ENCODE measurements at places on chromosomes 2 and 18.
A peak's percentile ranks its signal among the peaks of the same experiment; 100 is the strongest.

DNA sequence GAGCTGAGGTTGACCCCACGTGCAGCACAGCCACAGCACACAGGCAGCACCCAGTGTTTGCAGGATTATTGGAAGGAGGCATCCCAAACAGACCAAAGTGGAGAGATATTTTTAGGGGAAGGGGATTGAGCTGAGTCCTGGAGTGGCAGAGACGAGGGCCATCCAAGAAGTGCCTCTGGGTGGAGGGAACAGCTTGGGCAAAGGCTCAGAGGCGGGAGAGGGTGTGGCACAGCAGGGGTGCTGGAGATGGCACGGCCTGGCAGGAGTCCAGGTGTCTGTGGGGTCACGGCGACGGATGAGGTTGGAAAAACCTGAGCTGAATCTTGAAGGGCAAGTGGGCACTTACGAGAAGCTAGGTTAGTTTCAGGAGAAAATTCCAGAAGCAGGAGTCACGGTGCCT is 60.6 kb downstream of the INHBB start:
- DNase-seq: no peak

GRCh38 chr2:203330434-203330833 is 2.2 kb downstream of the ABI2 start:
- DNase-seq: no peak

- DNase-seq: no peak
Observed at GRCh38 chr2:60551240-60552077, 2.0 kb downstream of the BCL11A start.

DNA sequence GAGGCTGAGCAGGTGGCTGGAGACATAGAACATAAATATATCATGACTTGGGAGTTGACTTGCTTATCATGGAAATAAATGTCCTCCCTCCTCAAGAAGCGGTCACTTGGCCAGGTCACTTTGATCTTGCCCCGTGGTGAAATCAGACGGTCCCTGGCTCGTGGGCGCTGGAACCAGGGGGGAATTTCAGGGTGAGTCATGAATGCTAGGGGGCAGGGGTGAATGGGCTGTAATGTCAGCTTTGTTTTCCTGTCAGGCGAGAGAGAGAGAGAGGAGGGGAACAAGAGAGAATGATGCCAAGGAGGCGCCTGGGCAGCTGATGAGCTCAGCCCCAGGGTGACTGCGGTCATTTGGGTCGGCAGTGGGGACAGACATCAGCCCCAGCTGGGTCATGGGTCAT is 47.7 kb downstream of the RRM2 start:
- DNase-seq: no peak

DNA sequence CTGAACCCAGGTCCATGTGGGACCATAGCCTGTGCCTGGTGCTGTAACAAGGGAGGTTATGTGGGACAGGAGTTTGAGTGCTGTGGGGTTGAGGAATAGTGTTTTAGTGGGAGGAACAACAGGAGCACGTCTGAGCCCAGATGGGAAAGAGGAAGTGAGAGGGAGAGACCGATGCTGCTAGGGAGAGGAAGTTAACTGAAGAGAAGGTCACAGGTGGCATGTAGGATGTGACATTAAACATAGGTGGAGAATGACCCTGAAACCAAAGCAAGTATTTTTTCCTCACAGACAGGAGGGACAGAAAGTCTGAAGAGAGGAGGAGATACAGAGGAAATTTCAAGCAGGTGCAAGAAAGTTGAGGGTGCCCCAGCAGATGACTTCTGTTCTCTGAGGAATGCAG is 87.8 kb downstream of the ACOXL start:
- DNase-seq: no peak

DNA sequence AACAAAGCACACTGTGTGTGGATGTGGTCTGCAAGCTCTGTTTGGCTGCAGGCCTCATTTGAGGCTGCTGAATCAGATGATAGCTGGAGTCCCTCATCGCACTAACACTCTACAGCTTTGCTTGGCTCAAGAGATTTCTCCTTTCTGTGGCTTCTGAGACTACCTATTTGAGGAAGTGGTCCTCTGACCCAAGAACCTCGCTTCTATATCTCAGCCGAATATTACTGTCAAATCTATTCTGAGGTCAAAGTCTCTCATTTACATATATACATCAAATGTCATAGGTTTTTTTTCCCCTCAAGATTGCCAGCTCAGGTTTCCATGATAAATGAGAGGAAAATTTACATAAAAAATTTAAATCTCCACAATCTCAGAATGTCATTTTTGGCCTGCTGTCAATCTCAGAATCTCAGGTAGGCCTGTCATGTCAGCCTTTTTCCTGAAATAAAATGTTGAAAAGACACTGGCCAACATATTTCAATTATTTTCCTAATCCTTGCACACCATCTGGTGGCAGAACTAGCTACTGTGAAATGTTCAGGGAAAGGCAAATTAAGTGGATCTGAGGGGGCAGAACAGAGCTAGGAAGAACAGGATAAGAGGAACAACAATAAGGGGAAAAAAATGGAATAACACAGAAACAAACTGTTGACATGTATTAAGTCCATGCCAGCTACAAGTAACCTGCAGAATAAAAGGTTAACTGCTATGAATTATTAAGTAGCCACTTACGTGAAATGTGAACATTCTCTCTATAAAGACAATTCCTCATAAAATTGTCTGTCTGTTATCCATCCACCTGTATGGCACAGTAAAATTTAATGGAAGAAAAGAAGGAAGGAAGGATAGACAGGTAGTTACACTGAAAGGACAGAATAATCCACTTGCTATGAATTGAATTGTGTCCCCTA is 39.3 kb downstream of the AP1S3 start:
- no peak for DNase-seq

DNA sequence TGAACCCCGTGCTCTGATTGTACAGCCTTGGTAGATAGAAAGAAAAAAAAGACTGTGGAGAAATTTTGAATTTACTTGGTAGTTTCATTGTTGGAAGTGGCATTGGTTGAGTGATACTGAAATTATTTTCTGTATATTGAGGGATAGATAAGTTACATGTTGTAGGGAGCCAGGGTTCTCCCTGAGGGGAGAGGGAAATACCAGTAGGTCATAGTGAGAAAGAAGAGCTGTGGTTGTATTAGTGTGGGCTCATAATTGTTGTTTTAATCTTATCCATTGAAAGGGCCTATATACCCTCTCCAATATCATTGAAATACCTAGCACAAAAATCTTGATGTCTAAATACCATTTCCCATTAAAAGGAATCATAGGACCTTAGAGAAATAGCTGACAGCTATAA is 16.9 kb upstream of the RAB31 start:
- DNase-seq: no peak

- no peak for DNase-seq
Observed at GRCh38 chr18:11119959-11120587, 29.3 kb downstream of the PIEZO2 start.

DNA sequence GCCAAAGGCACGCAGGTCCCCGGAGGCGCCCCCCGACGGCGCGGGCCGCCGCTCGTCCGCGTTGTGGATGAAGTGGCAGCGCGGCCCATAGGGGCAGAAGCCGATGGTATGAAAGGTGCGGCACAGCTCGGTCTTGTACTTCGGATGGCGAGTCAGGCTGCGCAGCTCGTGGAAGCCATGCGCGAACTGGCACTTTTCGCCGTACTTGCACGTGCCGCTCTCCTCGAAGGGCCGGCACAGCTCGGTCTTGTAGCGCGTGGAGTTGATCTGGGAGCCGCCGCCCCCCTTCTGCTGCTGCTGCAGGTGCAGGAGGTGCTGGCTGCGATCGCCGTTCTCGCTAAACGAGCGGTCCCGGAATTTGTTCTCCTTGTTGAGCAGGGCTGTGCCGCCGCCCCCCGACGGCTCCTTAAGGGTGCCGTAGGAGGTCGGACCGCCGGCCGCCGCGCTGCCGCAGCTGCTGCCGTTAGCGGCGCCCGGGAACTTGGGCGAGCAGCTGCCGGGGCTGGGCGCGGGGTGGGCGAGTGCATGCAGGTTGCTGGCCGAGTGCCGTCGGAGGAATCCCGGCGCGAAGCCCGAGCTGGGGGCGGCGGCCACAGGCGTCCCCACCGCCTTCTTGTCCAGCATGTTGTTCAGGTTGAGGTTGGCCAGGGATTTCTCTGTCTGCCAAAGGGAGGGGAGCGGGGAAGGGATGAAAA is 1.2 kb downstream of the ZFP36L2 start:
- DNase-seq: peak; percentile 76

- no peak for DNase-seq
Observed at GRCh38 chr18:77395953-77396352, 146.3 kb downstream of the GALR1 start.

DNA sequence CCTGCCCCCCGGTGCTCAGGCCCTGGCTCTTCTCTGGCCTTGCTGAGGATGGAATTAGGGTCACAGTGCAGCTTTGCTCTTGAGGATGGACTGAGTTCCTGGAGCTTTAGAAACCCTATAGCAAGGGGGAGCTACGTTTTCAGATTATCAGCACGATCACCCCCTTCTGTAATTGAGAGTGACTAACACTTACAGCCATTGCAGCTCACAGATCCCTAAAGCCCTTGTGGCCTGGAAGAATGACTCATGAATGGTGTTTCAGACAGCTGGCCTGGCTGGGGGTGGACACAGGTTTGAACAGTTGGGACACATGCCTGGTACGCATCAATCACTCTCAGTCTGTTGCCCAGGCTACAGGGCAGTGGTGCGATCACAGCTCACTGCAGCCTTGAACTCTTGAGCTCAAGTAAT is 79.7 kb upstream of the IGFBP5 start:
- no peak for DNase-seq

DNA sequence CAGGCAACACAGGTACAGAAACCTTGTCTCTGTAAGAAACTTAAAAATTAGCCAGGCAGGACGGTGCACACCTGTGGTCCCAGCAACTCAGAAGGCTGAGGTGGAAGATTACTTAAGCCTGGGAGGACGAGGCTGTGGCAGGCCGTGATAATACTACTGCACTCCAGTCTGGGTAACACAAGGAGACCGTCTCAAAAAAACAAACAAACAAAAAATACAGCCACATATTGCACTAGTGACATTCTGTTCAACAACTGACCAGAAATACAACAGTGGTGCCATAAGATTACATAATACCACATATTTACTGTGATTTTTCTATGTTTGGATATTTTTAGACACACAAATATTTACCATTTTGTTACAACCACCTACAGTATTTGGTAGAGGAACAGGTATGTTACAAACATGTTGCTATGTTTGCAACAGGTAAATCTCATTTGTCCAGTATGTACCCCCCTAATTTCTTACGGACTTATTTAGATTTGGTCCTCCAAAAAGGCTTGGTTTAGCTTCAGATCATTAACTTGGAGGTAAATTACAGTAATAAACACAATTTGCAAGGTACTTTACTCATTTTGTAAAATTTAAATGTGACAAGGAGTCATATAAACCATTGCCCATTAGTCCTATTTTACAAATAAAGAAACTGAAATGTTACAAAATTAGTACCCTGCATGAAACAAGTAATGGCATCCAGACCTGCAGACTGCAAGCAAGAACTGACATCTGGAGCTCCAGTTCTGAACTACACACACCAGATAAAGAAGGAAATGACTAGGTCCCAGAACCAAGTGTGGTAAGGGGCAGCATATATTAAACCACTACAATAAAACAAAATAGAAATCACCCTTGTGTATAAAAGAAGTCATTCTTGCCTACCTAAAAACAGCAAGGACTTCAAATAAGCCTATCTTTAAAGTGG is 36.8 kb downstream of the TRIP12 start:
- no peak for DNase-seq

DNA sequence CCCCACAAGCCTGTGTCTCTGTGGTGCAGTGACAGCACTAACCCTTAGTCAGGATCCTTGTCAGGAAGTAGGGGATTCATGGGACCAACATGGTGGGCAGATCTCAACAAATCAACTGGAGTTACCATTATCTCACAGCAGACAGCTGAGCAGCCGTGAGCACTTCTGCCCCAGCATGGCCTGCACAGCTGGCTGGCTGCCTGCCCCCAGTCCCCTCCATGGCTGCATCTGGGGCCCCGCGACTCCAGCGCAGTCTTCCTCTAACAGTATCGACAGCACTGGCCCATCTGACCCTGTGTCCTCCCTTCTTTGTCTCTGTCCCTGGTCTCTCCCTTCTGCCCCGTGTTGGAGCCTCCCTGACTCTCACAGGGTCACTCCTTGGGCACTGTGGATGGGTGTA is 4.7 kb upstream of the ADCY3 start:
- DNase-seq: no peak

DNA sequence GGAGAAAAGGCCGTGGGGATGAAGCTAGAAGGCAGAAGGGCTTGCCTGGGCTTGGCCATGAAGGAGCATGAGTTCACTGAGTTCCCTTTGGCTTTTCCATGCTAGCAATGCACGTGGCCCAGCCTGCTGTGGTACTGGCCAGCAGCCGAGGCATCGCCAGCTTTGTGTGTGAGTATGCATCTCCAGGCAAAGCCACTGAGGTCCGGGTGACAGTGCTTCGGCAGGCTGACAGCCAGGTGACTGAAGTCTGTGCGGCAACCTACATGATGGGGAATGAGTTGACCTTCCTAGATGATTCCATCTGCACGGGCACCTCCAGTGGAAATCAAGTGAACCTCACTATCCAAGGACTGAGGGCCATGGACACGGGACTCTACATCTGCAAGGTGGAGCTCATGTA is 2.9 kb downstream of the CTLA4 start:
- DNase-seq: no peak

GRCh38 chr2:202043475-202043874 is 9.8 kb downstream of the FZD7 start:
- no peak for DNase-seq

GRCh38 chr2:176851200-176851888 is 361.2 kb upstream of the HNRNPA3 start:
- no peak for DNase-seq

DNA sequence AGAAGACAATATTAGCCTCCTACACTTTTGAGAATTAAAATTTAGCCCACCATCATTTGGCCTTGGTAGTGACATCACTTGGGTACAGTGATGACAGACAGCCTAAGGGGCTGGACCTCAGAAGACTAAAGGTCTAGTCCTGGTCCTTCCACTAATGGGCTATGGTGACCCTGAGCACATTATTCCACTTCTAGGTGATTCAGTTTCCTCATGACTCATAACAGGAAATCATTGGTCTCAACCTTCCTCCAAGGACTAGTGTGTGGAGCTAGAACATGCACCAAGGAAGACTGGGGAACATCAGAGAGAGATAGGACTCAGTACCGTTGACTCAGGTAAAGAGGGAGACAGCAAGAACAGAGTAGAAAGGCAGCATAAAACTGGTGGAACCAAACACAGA is 64.0 kb downstream of the TFCP2L1 start:
- DNase-seq: no peak

DNA sequence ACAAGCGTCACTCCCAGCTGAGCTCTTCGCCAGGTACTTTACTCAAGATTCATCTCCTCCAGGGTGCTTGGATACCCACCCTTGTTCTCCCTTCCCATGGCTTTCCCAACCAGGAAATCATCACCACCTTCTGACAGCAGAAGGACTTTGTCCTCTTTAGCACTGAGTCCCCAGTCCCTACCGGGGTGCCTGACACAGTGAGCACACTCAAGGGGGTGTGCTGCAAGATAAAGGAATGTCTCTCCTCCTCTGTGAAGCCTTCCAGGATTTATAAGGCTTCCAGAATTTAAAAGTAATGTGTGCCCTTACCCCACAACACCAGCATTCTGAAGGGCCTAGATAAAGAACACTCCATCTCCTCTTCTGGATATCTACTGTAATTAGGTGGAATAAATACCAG is 39.6 kb downstream of the ACVR1 start:
- no peak for DNase-seq

Measured in CD4-positive, alpha-beta T cell treated with Interleukin-6 at 100 ng/mL for 8 hours (primary cell).